BJ (cell line): ENCODE measurements at places on chromosomes 6 and 20.

DNA sequence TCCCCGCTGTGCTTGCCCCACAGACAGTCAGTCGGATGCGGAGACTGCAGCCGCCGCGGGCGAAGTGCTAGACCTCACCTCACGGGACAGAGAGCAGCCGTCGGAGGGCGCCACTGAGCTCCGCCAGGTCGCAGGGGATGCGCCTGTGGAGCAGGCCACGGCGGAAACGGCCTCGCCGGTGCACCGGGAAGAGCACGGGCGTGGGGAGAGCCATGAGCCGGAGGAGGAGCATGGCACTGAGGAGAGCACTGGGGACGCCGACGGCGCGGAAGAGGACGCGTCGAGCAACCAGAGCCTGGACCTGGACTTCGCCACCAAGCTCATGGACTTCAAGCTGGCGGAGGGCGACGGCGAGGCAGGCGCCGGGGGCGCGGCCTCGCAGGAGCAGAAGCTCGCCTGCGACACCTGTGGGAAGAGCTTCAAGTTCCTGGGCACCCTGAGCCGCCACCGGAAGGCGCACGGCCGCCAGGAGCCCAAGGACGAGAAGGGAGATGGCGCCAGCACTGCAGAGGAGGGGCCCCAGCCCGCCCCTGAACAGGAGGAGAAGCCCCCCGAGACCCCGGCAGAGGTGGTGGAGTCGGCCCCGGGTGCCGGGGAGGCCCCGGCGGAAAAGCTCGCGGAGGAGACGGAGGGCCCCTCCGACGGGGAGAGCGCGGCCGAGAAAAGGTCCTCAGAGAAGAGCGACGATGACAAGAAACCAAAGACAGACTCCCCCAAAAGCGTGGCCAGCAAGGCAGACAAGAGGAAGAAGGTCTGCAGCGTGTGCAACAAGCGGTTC lies 66.4 kb downstream of the SSR1 start:
- DNase-seq: no peak

- no peak for DNase-seq
These were observed 635.3 kb downstream of the UTRN start for GRCh38 chr6:144920391-144920961.

DNA sequence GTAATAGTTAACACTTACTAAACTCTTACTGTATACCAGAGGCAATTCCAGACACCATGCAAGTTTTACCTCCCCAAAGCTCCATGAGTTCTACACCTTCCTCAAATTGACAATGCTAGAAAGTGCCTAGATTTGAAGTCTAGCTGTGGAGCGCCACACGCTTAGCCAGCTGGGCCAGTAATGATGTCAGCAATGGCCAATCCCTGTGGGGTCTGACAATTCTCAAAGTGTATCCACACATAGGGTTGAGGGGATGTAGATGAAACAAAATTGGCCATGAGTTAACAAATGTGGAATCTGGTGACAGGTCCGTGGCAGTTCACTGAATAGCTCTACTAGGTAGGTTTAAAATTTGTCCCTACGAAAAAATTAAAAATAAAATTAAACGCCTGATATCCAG lies 1.3 kb downstream of the ZNF343 start:
- no peak for DNase-seq

DNA sequence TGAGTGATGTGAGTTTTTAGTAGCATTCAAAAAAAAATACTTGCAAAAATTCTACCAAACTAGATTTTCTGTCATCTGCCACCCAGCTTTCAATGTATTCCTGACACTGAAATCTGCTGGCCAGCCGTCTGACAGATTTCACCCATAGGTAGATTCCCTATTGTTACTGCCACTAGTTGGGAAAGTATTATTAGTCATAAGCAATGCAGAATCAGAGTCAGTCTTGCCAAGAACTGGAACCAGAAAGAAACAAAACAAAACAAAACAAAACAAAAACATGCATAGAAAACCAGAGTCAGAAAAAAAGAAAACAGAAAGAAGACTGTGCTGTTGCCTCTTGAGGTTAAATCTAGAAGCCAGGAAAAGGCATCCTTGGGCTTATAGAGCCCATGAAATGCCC lies 293.1 kb upstream of the KCNQ5 start:
- DNase-seq: no peak

DNA sequence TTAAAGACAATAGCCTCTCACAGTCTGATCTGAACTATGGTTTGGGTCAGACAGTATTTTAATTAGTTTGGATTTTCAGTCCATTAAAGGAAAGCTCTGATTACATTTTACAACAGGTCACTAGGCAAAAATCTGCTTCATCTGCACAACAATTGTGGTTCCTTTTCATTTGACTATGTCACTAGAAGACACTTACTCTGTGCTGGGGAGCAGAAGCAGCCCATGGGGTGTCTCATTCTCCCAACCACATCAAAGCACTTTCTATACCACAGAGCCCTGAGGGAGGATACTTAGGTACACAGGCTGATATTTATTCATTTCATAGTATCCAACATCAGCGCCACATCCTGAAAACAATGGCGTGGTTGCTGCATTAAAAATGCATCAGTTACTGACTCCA lies 36.6 kb upstream of the HDAC2 start:
- DNase-seq: no peak

DNA sequence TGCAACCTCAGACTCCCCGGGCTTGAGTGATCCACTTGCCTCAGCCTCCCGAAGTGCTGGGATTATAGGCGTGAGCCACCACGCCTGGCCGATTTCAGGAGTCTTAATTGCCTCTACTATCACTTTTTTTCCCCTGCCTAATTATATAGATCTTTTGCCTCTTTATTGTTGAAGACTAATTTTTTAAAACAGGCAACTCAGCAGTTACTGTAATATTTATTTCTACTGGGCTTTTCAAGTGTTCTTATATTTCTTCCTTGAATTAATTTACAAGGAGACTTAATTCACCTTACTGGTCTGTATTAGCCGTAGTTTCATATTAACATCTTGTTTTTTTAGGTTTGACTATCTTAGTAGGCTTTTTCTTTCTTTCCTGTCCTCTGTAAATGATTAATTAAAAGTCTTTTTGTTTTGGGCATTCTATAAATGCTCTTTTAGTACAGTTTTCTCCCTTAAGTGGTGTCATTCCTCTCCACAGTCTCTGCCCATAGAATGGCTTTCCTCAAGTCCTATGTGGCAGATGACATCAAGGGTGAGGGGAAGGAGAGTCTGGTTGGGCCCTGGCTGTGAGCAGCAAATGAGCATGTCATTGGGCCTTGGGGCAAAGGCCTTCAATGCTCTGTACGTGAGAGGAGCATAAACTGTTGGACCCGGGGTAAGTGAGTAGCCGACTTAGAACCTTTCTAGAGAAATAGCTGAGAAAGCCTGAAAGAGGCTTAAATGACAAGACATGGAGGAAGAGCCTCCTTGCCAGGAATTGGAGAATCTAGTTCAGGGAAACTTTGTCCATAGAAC lies 36.0 kb downstream of the ANKS1A start:
- DNase-seq: no peak

GRCh38 chr6:109383438-109383940 lies 1.2 kb upstream of the CD164 start:
- DNase-seq: no peak

DNA sequence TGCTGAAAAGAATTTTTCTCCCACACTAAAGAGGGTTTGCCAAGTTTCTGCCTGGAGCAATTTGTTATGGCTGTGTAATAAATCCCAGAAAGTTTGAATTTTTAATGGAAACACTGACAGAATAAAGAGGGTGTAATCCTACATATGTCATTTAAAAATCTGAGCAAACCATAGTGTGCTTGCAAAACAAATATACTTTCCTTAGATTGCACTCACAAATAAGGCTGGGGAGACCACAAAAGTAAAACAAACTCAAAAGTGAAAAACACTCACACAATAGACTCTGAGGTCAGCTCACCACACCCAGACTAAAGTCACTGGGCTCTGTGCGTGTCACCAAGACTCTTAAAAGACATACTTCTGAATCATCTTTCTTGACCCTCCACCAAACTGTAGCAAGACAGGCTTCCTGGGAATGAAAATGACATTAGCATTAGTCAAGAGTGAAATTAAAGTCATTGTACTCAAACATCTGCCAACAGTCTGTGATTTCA lies 4.8 kb upstream of the ATXN1 start:
- DNase-seq: peak; percentile 97

DNA sequence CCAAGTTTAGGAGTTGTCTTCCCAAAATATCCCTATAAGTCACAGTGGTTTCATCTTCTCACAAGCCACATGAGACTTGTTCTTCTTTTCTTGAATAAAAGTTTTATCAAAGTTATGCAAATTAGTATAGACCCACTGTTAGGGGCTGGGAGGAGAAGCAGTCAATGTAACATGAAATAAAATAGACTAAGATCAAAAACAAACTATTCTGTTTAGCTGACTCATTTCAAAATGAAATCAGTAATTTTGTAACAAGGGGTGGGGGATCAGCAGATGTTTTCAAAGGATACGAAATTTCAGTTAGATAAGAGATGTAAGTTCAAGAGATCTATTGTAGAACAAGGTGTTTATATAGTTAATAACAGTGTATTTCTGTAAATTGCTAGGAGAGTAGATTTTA lies 339.6 kb upstream of the PRDM1 start:
- no peak for DNase-seq

- DNase-seq: no peak
These were observed 38.8 kb upstream of the RSPO3 start for GRCh38 chr6:127079681-127080080.

DNA sequence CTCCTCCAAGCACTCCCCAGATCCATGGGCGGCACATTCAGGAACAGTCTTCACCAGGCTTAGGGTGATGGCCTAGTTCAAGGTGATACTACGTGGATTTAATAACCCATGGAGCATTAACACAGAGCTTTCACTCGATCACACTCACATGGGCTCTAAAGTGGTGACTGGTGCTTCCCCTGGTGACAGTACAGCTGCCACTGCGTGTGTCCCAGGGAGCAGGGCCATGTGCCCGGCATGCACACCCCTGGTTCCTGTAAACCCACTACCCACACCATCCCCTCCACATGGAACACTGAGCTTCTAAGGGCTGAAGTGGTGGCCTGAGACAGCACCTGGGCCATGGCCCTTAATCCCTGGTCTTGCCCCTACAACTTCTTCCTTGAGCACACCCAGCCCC lies 27.8 kb upstream of the APMAP start:
- DNase-seq: no peak

GRCh38 chr6:148379966-148380713 lies 37.5 kb downstream of the SASH1 start:
- no peak for DNase-seq

GRCh38 chr6:68740828-68741500 lies 105.9 kb downstream of the ADGRB3 start:
- DNase-seq: no peak

DNA sequence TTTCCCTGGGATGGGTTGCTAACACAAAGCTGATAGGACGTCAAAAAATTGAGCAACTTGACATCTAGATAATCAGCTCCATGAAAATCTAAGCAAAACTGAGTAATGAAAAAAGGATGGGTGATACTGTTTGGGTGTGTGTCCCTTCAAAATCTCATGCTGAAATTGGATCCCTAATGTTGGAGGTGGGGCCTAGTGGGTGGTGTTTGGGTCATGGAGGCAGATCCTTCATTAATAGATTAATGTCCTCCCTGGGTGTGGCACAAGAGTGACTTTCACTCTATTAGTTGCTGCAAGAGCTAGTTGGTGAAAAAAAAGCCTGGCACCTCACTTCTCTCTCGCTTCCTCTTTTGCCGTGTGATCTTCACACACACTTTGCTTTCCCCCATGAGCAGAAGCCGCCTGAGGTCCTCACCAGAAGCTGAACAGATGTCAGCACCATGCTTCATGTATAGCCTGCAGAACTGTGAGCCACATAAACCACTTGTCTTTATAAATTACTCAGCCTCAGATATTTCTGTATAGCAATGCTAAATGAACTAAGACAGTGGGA lies 160.9 kb downstream of the FRK start:
- DNase-seq: no peak

DNA sequence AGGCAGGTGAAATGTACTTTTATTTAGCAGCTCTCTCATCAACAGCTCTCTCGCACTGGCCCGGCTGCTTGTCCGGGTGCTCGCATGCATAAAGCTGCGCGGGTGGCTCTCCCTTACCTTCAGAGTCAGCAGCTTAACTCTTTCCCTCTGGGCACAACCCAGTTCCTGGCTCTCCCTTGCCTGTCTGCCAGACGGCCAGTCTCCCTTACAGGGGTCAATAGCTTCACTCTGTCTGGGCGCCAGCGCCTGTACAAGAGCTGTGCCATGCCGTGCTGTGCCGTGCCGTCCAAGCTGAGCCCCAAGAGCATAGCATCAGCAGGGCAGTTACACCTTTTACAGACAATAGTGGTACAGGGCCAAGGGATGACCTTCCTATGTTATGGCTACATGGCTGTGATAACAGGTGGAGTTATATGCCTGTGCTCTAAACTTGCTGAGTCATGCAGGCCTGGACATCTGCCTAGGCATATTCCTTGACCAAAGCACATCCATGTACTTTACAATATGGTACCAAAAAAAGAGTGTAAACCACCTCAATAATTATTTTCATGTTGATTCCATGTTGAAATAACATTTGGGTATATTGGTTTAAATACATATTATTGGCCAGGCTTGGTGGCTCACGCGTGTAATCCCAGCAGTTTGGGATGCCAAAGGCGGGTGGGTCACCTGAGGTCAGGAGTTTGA lies 47.9 kb downstream of the BLTP3A start:
- DNase-seq: no peak

GRCh38 chr6:98839781-98840361 lies 5.5 kb downstream of the POU3F2 start:
- DNase-seq: no peak

GRCh38 chr6:113763876-113764275 lies 93.3 kb upstream of the MARCKS start:
- DNase-seq: peak; percentile 12

DNA sequence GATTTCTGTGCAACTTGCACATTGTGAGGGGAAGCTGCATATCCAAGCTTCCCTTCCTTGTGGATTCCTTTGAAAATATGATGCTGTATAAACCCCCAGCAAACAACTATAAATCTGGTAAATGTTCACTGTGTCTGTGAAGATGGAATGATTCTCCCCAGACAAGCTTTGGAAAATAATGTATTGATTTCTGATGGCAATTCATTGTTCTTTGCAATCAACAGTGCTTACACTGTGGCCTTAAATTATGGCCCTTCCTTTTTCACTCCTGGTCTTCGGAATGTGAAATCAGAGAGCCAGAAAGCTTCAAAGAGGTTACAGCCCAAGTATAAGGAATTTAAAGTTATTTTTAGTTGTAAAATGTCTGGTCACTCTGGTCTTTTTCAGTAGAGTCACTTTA lies 308.8 kb downstream of the CBLN4 start:
- DNase-seq: no peak

GRCh38 chr6:163371129-163371528 lies 43.4 kb upstream of the QKI start:
- no peak for DNase-seq

- DNase-seq: no peak
These were observed 43.1 kb downstream of the FAXC start for GRCh38 chr6:99306341-99306740.

DNA sequence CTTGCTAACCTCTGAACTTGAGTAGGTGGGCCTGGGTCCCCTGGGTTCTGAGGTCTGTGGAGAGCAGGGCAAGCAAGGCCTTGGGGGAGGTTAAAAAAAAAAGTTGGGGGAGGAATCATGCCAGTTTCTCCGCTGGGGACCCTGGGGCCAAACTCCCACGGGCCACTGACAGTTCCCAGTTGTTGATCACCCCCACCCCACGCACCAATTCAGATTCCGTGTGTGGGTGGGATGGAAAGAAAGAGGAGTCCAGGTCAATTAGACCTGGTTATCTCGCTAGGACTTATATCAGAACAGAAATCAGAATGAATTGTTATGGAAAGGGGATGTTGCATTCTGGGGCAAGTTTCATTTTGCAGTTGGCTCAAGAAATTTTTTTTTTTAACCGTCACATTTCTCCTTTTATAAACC lies 46.7 kb upstream of the SUPT3H start:
- DNase-seq: no peak
